ENCODE measurements at places on chromosomes 11 and 22.
A peak's percentile ranks its signal among the peaks of the same experiment; 100 is the strongest.

- no peak for DNase-seq
Observed at GRCh38 chr11:66639066-66639813, 737 bp downstream of the RBM4 start.

GRCh38 chr11:15038963-15039362 lies 34.4 kb upstream of the CALCB start:
- no peak for DNase-seq

- DNase-seq, result no peak
Observed at GRCh38 chr11:7775689-7776088, 21.1 kb downstream of the OR5P2 start.

DNA sequence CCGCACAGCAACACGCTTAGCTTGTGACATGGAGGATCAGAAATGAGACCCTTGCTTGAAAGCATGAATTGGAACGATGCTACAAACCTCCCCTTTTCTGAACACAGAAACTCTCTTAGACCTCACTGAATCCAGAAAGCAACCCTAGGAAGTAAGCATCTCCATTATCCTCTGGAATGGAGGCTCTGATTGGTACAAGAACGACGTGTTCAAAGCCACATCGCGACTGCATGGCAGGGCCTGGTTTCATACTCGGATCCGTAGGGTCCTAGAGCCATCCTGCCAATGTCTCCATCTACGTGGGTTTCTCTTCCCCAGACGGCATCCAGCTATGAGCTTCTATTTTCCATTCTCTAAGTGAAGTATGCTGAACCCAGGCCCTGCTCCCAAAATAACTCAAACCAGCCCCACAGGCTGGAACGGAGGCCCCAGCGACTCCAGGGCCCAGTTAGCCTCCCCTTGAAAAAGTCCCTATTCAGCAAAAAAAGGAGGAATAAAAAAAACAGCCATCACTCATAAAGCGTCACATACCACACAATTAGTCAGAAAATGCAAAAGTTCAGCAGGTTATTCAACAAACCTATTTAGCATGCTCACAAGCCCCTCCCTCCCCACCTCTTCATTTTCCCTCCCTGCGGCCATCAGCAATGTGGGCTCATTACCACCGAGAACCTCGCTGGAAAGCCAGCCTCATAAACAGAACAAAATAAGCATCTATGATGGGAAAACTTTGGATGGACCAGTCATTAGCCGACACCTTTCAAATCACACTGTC lies 7.1 kb upstream of the MN1 start:
- no peak for DNase-seq

DNA sequence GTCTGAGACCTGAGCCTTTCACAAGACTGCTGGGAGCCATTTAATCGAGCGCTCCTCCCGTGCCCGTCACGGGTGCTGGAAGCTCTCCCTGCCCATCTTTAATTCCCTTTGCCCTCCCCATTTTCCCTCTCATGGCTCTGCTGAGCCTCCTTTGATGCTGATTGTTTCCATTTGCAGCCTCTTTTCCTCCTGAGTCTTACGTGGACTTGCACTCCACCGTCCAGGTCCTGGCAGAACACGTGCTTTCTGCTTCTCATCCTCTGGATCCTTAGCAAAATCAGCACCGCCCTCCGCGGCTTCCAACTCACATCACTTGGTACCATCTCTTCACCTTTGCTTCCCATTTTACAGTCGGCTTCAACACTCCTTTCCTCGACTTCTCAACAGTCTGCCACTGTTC lies 7.3 kb downstream of the IFT27 start:
- DNase-seq, result peak; percentile 19
